Stimulated activated CD8-positive, alpha-beta memory T cell treated with anti-CD3 and anti-CD28 coated beads, Interleukin-2, amount 100 ng/mL, for 1 hour (primary cell): ENCODE measurements at places on chromosomes 12 and 14.

DNA sequence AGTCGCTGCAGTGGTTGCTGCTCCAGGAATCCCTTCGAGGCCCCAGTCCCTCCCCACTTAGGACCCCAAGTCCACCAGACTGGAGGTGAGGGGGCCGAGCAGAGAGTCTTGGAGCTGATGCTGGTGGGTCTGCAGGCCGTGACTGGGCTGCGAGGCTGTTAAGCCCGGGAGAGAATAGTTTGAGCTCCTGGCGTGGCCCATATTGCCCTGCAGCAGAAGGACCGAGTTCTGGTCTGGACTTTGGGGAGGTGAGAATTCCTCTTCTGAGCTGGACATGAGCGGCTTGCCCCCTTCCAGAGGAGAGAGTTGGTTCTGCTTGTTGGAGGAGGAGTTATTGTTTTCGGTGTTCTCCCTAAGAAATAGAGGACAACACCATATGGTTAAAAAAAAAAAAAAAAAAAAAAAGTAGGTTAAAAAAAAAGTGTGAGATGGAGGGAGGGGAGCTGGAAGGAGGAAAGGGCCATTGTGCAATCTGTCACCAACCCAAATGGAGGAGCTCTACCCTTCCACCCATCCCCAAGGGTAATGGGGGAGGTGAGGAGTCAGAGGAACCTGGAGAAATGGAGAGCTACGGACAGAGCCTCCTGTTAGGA is 3.0 kb downstream of the SIX1 start:
- DNase-seq: no peak

GRCh38 chr14:97198813-97199212 is 401.6 kb downstream of the VRK1 start:
- DNase-seq: no peak

- no peak for DNase-seq
Measured at GRCh38 chr12:15910468-15910863, 666 bp upstream of the DERA start.

GRCh38 chr14:32074887-32075572 is 2.1 kb upstream of the ARHGAP5 start:
- no peak for DNase-seq

DNA sequence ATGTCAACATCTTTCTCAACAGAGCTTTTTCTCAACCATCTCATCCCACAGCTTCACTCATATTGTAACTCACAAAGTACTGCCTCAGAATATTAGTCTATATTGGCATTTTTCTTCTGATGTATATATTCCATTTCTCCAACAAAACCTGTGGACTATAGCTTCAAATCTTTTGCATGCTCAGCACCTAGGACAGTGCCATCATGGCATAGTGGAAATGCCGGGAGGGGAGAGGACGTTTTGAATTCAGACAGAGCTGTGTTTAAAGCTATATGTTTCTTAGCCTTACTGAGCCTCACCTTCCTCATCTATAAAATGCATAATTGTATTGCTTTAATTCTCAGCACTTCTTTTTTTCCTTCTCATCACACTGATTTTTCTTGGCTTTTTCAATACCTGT is 452.6 kb downstream of the GALC start:
- no peak for DNase-seq

GRCh38 chr12:91182636-91183455 is at the start of gene DCN:
DCN (minus strand) TSS chr12:91182817; CDS start chr12:91178552, 4,265 bp downstream.
- DNase-seq: no peak

- no peak for DNase-seq
Measured at GRCh38 chr14:33350366-33350990, 411.8 kb downstream of the NPAS3 start.

GRCh38 chr12:41585784-41586183 is 397.7 kb downstream of the PDZRN4 start:
- DNase-seq: no peak

DNA sequence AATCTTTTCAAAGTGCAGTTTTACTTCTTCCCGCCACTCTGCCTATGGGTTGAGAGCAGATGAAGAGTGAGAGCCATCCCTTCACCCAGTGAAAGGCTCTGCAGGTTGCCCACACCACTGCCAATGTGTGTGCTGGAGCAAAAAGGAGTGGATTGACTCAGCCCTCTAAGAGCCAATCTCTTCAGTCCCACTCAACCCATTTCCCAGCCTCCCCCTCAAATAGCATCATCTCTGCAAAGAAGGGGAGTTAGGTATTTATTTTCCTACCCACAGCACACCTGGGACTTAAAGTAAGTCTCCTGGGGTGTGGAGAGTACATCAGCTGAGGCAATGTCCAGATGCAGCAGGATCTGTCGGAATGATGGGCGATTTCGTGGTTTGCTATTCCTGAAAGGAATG is 15.3 kb downstream of the MAP3K12 start:
- DNase-seq: no peak
